ENCODE measurements at places on chromosomes 6 and 20.
A peak's percentile ranks its signal among the peaks of the same experiment; 100 is the strongest.

DNA sequence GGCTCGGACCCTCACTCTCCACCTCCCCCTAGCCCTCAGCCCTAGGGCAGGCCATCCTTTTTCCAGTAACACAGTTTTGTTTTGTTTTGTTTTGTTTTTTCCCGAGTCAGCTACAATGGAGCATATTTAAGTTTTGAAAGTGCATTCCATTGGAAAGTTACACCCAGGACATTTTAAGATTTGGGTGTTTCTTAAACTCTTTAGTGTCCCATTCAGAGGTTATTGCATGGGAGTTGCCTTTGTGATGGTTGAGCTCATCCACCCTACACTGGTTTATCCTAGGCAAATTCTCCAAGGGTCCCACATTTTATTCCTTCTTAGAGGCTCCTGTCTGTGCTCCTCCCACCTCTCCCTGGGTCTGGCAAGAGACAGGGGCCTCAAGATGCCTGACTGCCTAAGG is 58.9 kb downstream of the THBS2 start:
- no peak for DNase-seq

DNA sequence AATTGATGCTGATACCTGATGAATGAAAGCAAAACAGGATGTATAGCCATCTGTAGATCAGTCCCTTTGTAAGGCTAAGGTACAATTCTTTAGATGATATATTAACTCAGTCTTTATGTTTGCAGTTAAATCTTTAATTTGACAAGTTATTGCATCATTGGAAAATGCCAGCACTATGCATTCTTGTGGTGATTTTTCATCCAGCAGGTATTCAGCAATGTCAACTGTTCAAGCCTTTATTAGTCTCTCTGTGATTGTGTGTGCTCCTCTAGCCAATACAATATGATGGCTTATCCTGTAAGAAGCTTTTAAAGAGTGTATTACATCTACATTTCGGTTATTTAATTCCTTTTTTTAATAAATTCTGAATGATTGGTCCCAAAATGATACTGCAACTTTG is 34.3 kb downstream of the HLA-DMB start:
- no peak for DNase-seq

DNA sequence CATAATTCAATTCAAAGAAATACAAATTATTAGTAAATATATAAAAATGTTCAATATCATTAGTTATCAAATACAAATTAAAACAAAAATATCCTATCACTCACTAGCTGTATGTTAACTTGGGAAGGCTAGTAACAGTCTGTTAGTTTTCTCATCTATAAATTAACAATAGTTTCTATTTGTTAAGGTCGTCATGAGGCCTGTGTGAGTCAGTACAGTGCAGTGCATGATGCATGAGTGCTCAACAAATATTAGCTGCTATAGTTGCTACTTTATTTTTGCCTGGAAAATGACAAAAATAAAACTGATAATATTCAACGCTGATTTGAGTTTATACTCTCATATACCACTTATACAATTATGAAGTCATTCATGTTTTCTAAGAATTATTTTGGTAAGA is 401.6 kb upstream of the RUNX2 start:
- DNase-seq: no peak

- DNase-seq: no peak
These were observed 20.2 kb downstream of the SCML4 start for GRCh38 chr6:107803957-107804356.

GRCh38 chr20:44571362-44571988 is 10.9 kb upstream of the PKIG start:
- DNase-seq: no peak

GRCh38 chr6:4776493-4777393 is 539 bp downstream of the CDYL start:
- peak; percentile 36 for DNase-seq

DNA sequence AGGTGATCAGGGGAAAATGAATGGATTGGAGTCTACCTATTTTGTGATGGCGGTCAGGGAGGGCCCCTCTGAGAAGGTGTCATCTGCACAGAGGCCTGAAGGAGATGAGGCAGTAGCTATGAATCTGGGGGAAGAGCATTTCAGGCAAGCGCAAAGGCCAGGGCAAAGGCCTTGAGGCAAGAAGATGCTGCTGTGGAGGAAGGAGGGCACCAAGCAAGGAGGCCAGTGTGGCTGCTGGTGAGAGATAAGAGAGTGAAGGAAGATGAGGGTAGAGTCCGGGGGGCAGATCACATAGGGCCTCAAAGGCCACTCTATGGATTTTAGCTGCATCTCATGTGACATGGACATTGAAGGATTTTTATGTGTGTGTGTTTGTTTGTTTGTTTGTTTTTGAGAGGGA is 20.6 kb upstream of the CSNK2A1 start:
- DNase-seq: no peak

DNA sequence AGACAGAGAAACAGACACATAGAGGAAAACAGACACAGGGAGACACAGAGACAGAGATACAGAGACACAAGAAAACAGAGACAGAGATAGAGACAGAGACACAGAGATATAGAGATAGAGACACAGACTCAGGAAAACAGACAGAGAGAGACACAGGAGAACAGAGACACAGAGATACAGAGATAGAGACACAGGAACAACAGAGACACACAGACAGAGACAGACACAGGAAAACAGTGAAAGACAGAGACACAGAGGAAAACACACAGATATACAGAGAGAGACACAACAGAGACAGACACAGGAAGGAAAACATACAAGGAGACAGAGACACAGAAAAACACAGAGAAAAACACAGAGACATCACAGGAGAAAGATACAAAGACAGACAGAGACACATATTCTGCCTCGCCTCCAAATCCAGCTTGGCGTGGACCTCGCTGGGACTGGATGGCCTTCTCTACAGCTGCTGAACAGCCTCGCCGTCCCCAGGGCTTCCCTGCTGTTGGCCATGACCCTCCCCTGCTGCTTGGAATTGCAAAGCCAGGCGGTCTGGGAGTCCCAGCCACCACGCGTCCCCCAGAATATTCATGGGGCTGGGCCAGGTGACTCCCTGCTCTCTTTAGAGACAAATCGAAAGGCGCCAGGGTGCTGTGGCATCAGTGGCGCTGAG is 36.8 kb downstream of the NTSR1 start:
- DNase-seq: peak; percentile 14

DNA sequence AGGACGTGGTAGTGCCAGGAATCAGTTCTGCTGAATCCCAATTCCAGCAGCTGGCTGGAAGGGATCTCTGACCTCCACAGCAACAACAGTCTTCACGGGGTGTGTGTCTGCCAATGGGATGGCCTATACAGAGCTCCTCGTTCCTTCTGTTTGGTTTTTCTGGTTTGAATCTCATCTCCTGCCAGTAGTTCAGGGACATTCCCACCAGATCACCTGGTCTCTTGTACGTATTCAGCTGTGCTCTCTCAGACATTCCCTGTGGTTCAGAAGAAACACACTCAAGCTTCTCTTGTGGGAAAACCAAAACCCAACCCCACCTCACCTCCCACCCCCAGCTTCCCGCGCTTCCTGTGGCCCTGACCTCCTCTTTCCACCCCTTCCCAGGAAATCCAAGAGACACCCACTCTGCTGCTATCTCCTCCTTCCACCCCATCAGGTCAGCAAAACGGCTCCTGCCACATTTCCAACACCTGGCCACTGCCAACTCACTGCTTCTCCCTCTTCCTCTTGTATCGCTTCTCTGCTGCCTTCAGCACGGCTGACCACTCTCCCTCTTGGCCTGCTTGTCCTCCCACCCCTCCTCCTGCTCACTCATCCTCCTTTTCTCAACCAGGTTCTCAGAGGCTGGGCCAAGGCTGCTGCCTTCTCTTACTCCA is 63.3 kb upstream of the PTGIS start:
- DNase-seq: no peak

DNA sequence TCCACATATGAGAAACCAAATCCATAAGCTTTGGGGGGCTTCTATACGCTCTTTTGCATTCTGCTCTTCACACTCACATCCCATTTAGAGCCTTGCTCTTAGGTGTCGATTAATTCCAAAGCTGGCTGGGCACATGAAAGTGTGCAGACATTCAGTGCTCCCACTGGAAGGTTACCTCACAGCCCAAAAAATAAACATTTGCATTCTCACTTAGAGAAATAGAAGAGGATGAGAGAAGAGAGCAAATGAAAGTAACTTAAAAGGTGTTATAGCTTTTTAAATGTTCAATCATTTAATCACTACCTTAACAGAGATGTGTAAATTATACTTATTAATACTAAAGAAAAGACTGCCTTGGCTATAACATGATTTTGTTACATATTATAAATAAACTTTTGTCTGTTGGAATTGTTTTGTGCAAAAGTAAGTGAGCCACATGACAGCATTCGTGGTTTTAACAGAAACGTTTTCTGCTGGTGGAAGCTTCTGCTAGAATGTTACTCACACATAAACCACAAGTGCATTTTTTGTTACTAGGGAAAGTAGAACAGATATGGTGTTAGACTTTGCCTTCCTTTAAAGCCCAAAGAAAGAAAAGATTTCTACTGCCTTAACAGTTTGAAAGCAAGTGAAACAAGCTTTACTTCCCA is 116.7 kb downstream of the SIM1 start:
- no peak for DNase-seq

DNA sequence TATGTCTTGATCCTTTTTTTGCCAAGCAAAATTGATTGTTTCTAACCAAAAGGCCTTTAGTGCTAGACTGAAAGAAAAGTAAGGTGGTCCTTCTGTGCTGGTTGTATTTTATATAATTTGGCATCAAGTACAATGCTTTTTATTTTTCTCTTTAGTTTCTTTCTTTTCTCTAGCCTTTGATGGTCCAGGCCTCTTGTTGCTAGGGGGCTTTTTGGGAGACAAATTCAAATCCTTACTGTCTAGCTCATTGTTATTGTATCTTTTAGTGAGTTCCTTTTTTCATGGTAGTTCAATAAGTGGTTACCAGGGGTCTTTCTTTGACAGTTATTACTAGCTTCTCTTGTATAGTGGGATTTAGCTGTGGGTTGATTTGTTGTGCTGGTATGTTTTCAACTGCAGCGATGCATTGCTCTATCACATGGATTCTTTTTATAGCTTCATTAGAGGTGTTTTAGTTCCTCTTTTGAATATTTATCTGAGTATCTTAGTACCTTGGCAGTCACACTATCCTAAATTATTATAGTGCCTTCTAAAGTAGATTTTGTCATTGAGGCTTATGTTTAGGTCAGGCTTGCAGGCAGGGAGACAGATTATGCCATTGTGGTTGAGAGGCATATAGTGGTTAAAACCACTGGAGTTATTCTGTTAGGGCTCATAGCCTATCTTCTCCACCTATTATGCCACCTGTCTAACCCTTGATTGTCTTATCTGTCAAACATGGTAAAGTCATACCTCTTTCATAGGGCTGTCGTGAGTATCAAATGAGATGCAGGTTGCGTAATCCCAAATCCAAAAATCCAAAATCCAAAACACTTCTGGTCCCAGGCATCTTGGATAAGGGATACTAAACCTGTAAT is 49.5 kb downstream of the KCNS1 start:
- DNase-seq: no peak

GRCh38 chr20:914727-915498 is 1.2 kb downstream of the ANGPT4 start:
- no peak for DNase-seq

- no peak for DNase-seq
These were observed 100.1 kb upstream of the ADTRP start for GRCh38 chr6:11878735-11879134.

Data from retina (tissue), 1 donor.